ENCODE measurements at places on chromosomes 2 and 18. TPM values are rescaled to one million over a fixed set of nuclear protein-coding genes. Genes with fewer than 3 reads are reported as not detected.
A peak's percentile ranks its signal among the peaks of the same experiment; 100 is the strongest.

The SIX3 gene
- not detected for total RNA-seq

- no peak for DNase-seq
- no peaks in the 10 kb centered on the region for H3K27me3 ChIP-seq
- peaks cover 13% of the 10 kb centered on the region for H3K36me3 ChIP-seq
- H3K27ac ChIP-seq: peak overlapping the region; percentile 96
These were observed 795 bp upstream of the CAPN10 start for GRCh38 chr2:240585681-240586197.

DNA sequence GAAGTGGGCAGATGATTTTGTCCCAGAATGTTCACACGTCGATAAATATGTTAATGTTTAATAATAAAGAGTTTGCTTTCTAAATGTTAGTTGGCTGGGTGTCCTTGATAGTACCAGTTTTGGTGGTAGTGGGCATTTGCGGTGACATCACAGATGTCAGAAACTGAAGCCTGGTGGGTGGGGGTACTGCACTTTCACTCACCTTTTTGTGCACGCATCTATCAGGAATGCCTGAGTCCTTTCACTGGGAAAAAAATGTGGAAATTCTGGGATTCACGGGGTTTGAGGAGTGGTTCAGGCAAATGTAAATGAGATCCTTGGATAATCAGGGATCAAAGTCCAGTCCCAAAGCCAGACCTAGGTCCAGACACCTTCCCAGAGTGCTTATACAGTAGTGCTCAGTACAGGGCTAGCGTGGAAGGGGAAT, 3.2 kb downstream of the EPAS1 start:
- peaks cover 76% of the 10 kb centered on the region for H3K27me3 ChIP-seq
- H3K4me1 ChIP-seq: peaks cover 23% of the 10 kb centered on the region
- H3K36me3 ChIP-seq: peaks cover 3% of the 10 kb centered on the region
- no peak overlapping the region for H3K4me3 ChIP-seq

The FSHR gene
- total RNA-seq: not detected

The TACR1 gene
- total RNA-seq: 0.09 TPM

DNA sequence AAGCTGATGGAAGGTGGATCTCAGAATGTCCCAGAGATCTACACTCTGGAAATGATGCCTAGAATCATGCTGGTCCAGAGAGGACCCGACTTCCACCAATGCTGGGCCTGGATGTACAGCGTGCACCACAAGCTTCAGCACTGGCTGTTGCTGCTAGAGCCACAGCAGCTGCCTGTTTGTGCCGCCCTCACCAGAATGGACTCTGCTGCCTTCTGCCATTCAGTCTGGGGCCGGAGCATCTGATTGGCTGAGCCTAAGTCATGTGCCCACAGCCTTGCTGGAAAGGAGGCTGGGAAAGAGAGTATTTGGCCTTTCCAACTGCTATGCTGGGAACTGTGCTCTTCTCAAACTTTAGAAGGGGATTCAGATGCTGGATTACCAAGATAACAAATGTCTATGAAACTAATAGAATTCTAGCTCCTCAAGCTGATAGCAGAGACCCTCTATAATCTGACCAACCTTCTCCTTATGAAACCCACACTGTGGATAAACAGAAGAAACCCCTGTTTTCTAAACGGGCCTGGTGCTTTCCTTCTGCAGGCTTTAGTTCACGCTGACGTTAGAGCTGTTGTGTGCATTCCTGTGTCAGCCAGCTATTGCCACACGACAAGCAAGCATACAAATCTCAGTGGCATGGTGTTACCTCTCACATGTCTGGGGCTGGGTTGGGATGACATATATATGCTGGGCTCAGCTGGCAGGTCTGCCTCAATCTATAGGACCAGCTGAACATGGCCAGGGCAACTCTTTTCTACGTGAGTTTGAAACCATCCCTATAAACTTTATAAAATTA, 4.1 kb upstream of the LOXHD1 start:
- DNase-seq: no peak
- no peak overlapping the region for H3K27ac ChIP-seq
- H3K4me3 ChIP-seq: no peak overlapping the region
- H3K4me1 ChIP-seq: no peaks in the 10 kb centered on the region
- H3K27me3 ChIP-seq: peaks cover 8% of the 10 kb centered on the region
- no peaks in the 10 kb centered on the region for H3K36me3 ChIP-seq

DNA sequence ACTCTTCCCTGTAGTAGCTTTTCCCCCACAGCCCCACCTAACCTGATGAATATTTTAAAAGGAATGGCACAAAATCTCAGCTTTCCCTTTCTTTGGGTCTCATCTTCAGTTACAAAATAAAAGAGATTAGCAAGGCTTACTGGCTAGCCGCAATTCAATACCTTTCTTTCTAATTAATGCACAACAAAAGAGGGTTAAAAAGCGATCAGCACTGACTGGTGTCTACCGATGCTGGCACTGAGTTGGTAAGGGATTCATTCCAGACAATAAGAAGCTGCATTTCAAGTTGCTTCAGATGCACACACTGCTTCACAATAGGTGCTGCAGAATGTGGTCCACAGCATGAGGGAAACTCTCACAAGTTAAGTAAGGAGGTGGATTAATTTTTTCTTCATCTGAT, 41.9 kb downstream of the HDHD2 start:
- no peaks in the 10 kb centered on the region for H3K27me3 ChIP-seq
- no peak overlapping the region for H3K27ac ChIP-seq
- no peak overlapping the region for H3K4me3 ChIP-seq
- H3K36me3 ChIP-seq: peaks cover 24% of the 10 kb centered on the region
- no peaks in the 10 kb centered on the region for H3K4me1 ChIP-seq
- no peak for DNase-seq

The ZAP70 gene
- total RNA-seq: 3.1 TPM

DNA sequence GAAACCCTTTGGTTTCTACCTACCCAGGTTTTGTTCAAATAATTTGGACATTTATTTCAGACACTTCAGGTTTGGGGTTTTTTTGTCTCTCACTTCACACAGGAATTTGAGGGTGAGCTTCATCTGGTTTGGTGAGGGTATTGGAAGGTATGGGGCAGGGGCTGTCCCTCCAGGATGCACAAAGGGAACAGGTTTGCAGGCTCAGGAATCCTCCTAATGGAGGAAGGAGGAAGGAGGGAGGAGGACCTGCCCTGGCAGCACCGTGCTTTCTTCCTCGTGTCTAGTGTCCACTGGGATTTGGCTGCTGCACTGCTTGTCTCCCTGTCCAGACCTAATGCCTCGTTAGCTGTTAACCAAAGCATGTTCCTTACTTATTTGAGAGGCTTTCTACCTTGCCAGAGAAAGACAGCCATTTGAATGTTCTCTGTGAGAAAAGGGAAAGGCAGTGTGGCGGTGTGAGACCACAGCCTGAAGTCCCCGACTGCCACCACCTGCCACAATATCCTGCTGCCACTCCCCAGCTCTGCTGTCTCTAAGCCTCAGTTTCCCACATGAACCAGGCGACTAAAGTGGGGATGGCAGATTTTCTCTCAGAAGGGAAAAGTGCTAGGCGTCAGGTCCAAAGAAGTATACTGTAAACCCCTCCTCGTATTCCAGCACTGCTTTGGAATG, 2.2 kb upstream of the SLC4A5 start:
- H3K27me3 ChIP-seq: peaks cover 2% of the 10 kb centered on the region
- no peaks in the 10 kb centered on the region for H3K36me3 ChIP-seq
- no peaks in the 10 kb centered on the region for H3K4me1 ChIP-seq
- DNase-seq: no peak
- H3K4me3 ChIP-seq: no peak overlapping the region

DNA sequence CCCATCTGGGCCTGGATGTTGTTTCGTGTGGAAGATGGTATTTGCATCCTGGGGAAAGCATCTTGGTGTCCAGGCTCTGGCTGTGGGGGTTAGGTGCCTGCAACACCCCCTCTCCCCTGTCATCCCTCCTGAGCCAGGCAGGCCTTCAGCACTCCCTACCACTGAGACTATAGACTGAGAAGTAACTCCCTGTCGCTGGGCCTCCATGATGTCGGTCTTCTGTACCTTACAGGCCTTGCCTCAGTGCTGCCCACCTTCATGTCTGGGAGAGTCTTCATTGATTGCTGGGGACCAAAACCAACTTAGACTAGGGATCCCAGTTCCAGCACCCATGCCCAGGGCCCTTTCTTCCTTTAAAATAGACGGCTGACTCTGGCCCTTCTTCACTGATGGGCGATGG, 33.1 kb upstream of the DNMT3A start:
- no peak overlapping the region for H3K4me3 ChIP-seq
- DNase-seq: no peak
- peaks cover 34% of the 10 kb centered on the region for H3K4me1 ChIP-seq

- H3K27me3 ChIP-seq: no peaks in the 10 kb centered on the region
- DNase-seq: no peak
- peaks cover 10% of the 10 kb centered on the region for H3K4me1 ChIP-seq
- no peaks in the 10 kb centered on the region for H3K36me3 ChIP-seq
- no peak overlapping the region for H3K4me3 ChIP-seq
- H3K27ac ChIP-seq: no peak overlapping the region
These were observed 11.4 kb upstream of the DTNB start for GRCh38 chr2:25684577-25685473.

- H3K4me3 ChIP-seq: no peak overlapping the region
- peaks cover 7% of the 10 kb centered on the region for H3K4me1 ChIP-seq
- peaks cover 16% of the 10 kb centered on the region for H3K36me3 ChIP-seq
- no peak for DNase-seq
- H3K27ac ChIP-seq: no peak overlapping the region
These were observed 17.4 kb downstream of the KIF3C start for GRCh38 chr2:25964891-25965290.

- H3K27ac ChIP-seq: no peak overlapping the region
- H3K36me3 ChIP-seq: no peaks in the 10 kb centered on the region
- peaks cover 15% of the 10 kb centered on the region for H3K4me1 ChIP-seq
- H3K27me3 ChIP-seq: no peaks in the 10 kb centered on the region
- DNase-seq: no peak
These were observed 307.7 kb downstream of the TNS1 start for GRCh38 chr2:217695033-217695520.

The ITGA4 gene
- total RNA-seq: 1.8 TPM

The PXDN gene
- total RNA-seq: 292 TPM

DNA sequence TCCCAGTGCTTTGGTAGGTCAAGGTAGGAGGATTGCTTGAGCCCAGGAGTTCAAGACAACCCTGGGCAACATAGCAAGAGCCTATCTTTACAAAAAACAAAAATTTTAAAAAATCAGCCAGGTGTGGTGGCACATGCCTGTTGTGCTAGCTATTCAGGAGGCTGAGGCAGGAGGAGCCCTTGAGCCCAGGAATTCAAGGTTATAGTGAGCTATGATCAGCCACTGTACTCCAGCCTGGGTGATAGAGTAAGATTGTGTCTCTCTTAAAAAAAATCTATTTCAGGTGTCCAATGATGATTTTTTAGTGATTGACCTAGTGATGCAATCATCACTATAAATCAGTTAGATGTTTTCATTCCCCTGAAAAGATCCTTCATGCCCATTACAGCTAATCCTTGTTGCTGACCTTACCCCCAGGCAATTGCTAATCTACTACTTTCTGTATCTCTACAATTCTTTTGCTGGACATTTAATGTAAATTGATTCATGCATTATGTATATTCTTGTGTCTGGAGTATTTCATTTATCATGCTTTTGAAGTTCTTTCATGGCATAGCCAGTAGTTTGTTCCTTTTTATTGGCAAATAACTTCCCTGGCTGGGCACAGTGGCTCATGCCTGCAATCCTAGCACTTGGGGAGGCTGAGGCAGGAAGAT, 10.3 kb downstream of the MOCOS start:
- no peaks in the 10 kb centered on the region for H3K27me3 ChIP-seq
- H3K4me1 ChIP-seq: no peaks in the 10 kb centered on the region
- H3K4me3 ChIP-seq: no peak overlapping the region
- H3K27ac ChIP-seq: no peak overlapping the region
- no peak for DNase-seq

The RASGRP3 gene
- 0.58 TPM for total RNA-seq

DNA sequence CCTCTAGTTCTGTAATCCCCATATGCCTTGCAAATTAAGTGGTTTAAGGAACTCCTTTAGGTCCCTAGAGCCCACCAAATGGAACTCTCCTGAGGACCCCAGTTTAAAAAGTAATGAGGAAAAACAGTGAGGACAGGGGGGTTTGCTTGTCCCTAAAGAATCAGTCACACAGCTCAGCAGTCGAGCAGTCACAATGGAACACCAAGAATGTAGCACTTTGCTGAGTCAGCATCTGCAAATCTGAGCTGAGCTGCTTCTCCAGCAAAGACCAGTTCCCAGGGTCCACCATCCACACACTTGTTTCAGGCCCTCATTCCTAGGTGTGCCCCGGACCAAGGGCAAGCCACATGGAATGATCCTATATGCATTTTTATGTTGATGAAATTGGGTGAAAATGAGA, 46.2 kb upstream of the NEDD4L start:
- H3K27ac ChIP-seq: no peak overlapping the region
- no peaks in the 10 kb centered on the region for H3K36me3 ChIP-seq
- H3K27me3 ChIP-seq: peaks cover 20% of the 10 kb centered on the region
- DNase-seq: no peak
- no peaks in the 10 kb centered on the region for H3K4me1 ChIP-seq
- H3K4me3 ChIP-seq: no peak overlapping the region
